Mammary epithelial cell (primary cell): ENCODE measurements at places on chromosomes 5 and 9.
A peak's percentile ranks its signal among the peaks of the same experiment; 100 is the strongest.

DNA sequence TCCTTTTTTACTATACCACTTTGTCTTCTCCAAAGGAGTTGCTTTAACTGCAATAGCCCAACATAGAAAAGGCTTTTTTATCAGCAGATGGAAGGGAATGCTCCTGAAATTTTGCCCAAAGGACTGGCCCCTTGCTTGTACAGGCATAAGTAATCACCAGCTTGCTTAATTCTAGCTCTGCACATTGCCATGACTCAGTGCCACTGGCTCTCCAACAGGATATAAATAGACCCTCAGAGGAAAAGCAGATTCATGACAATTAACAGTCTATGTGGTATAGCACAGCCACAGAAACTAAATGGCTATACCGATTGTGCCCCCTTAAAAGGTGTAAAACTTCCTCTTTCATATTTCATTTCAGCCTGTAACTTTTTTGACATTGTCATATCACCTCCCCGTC lies 227.0 kb downstream of the ZNF608 start:
- peak; percentile 31 for DNase-seq

GRCh38 chr9:34522971-34523797 lies at the start of gene ENHO:
TSS of gene ENHO (minus strand) at chr9:34522990. CDS start at chr9:34521695, 1,295 bp downstream.
- DNase-seq: peak; percentile 88

- DNase-seq: peak; percentile 31
Measured at GRCh38 chr5:69206528-69207190, 17.3 kb downstream of the CENPH start.

- DNase-seq: peak; percentile 36
Measured at GRCh38 chr5:68749631-68750030, 344.2 kb upstream of the SLC30A5 start.

- DNase-seq: no peak
Measured at GRCh38 chr5:117733051-117733450, 1158.4 kb upstream of the SEMA6A start.

- DNase-seq: no peak
Measured at GRCh38 chr5:66326276-66326675, 182.2 kb downstream of the SREK1 start.

DNA sequence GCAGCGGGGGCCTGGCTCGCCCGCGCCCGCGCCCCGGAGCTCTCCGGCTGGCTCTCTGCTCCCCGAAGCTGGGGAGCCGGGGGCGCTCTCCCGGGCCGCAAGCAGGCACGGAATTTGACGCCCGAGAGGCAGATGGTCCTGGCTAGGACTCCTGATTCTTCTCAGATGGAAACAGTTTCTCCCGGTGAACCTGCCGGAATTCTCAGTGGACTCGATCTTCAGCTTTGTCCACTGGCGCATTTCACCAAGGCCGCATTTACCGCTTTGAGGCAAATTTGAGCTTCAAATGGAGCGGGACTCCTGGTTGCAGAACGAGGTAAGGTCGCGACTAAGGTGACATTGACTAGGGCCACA lies 305.7 kb upstream of the KCNN2 start:
- DNase-seq: no peak

- peak; percentile 64 for DNase-seq
Measured at GRCh38 chr9:131502781-131503625, at the start of gene POMT1. TSS of gene POMT1 (plus strand) at chr9:131502918. CDS start at chr9:131504219, 1,301 bp downstream.

GRCh38 chr5:178472138-178472537 lies 118.1 kb downstream of the COL23A1 start:
- no peak for DNase-seq

GRCh38 chr9:72460342-72461312 lies 60.8 kb upstream of the TMC1 start:
- no peak for DNase-seq

- DNase-seq: no peak
Measured at GRCh38 chr5:111813537-111813936, 56.5 kb upstream of the NREP start.

DNA sequence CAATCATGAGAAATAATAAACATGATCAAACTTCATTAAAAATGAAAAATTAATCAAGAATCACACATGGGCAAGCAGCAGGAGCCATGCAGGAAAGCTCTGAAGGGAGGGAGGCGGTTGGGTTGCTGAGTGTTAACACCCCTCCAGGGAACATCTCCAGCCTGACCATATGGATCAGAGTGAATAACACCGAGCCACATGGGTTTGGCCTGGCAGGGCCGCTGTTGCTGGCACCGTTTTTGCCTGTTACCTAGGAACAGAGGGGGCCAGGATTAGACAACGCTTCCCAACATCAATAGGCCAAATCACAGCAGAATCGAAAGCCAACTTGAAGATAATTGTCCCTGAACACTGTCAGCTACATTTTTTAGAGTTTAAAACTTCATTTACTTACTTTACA lies 160.2 kb downstream of the DENND1A start:
- no peak for DNase-seq

DNA sequence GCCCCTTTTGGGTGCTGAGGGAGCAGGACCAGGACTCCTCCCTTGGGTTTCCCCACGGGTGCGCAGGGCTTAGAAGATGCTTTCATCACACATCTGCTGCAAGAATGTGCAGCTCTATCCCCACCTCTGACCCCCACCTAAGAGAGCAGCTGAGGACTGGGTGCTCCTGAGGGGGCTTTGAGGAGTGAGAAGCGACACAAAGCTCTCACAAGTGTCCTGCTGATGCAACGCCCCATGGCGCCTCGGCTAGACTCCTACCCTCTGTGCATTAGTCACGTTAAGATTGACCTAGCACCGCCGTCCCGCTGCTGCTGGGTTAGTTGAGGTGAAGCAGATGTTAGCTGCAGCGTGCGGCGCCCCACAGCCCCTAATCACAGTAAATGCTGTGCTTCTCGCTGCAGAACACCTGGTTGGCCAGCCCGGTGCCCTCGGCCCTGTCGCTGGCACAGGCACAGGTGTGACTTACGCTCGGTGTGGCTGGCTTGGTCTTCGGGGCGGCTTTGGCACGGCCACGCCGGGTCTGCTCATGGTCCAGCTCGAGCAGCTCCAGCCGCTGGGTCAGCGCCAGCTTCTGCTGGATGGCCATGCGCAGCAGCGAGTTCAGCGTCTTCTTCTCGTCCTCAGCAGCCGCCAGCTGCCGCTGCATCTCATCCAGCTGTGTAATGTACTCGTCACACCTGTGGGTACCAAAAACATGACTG lies 45.0 kb upstream of the IPPK start:
- DNase-seq: no peak

DNA sequence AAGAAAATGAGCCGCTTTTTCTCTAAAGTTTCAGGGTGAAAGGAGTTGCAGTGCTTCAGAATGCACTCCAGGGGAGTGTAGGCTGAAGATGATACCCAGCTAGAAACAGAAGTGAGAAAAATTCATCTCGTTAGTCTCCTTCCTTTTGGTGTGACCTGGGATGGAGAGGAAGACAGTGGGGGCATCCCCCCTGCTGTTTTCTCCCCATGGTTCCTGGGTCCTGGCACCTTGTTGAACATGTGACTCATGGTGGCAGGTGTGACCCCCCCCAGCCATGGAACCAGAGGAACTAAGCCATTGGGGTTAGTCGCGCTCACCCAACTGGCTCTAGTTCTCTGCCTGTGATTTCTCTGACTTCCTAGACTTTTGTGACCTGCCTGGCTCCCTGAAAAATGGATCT lies 424.6 kb downstream of the CSNK1G3 start:
- no peak for DNase-seq

- peak; percentile 47 for DNase-seq
Measured at GRCh38 chr9:124257844-124258606, at the start of gene NEK6. TSS of gene NEK6 (plus strand) at chr9:124257949. CDS start at chr9:124301965, 44,016 bp downstream.
